ENCODE measurements at places on chromosomes 13 and 19.

DNA sequence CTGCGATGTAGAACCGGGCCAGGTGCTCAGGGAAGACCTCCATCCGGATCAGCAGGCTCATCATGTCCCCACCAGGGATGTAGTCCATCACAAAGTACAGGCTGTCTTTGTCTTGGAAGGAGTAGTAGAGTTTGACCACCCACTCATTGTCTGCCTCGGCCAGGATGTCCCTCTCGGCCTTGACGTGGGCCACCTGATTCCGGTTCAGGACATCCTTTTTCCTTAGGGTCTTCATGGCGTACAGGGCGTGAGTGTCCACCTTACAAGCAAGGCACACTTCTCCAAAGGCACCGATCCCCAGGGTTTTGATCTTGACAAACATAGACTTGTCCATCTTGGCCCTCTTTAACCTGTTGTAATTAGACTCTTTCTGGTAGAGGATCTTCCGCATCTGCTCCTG, 78.0 kb downstream of the LATS2 start:
- no peak for DNase-seq

DNA sequence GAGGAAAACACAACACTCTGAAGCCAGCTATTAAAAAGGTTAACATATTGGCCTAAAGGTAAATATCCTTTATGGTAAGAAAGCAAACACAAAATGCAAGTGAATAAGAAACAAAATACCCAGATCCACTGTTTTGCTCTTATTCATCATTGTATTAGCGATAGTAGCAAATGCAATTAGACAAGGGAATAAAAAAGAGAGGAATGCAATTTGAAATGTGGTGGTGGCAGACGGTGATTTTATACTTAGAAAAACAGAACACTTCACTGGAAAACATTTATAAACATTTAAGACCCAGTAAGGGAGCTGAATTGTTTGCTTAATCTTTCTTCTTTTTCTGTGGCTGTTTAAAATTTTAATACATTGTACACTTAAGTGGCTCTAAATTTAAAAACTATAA, 17.2 kb upstream of the CYP4F2 start:
- no peak for DNase-seq

DNA sequence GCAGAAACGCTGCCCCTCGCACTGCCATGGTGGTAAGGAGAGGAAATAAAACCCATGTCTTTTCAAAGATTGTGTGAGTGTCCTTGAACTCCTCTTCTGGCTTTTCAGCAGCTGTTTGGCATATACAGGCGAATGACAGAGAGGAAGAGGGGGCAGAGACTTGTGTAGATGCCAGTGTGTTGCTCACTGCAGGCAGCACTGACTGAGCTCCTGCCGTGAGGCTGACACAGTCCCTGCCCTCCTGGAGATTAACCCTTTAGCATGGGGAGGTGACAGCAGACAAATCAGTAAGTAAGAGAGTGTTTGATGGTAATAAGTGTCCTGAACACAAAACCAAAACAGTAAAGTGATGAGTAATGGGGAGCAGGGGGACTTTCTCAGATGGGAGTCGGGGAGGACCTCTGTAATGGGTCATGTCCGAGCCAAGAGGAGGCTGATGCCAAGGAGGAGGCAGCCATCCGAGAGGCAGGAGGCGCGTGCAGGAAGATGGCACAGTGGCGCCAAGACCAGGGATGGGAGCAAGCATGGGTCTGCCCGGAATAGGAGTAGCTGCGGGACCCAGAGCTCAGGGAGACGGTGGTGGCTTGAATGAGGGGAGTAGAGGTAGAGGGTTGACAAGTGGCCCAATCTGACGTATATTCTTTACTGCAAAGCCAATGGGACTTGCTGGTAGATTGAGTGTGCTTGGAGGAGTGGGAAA, 182.2 kb downstream of the FOXO1 start:
- DNase-seq: no peak

DNA sequence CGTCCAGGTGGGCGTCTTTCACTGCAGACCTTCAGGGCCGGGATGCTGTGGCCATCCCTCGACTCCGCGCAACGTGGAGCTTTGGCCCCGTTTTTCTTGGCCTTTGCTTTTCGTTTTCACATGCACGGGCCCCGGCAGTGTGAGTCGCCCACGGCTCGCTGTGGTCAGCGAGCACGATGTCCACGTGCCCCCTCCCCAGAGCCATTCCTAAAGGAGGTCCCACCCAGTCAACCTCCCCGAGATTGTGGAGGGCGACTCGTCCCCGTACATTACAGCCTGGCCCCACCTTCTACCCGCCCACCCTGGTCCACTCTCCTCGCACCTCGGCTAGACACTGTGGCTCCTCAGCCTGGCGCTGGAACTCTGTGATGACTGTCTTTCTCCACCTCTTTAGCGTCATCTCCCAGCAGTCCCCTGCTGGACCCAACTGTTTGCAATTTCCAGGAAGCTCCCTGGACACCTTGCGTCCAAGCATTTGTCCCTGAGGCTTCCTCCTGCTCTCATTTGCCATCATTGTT, 405 bp downstream of the ZNF446 start:
- no peak for DNase-seq

DNA sequence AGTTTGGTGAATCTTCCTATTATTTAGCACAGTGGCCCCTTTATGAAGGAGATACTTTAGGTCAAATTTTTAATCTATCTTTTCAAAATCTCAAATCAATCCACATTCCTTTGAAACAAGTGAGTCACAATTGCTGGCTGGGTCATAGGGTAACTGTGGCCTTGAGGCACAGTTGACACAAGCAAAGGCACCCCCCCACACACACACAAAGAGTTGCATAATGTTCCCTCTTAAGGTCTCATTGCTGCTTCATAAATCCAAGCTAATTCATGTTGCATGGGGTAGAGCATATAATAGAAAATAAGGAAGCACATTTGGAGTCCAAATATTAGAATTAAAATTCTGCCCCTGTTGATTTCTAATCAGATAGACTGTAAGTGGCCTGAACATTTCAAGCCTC, 171.5 kb downstream of the DLEU7 start:
- no peak for DNase-seq

DNA sequence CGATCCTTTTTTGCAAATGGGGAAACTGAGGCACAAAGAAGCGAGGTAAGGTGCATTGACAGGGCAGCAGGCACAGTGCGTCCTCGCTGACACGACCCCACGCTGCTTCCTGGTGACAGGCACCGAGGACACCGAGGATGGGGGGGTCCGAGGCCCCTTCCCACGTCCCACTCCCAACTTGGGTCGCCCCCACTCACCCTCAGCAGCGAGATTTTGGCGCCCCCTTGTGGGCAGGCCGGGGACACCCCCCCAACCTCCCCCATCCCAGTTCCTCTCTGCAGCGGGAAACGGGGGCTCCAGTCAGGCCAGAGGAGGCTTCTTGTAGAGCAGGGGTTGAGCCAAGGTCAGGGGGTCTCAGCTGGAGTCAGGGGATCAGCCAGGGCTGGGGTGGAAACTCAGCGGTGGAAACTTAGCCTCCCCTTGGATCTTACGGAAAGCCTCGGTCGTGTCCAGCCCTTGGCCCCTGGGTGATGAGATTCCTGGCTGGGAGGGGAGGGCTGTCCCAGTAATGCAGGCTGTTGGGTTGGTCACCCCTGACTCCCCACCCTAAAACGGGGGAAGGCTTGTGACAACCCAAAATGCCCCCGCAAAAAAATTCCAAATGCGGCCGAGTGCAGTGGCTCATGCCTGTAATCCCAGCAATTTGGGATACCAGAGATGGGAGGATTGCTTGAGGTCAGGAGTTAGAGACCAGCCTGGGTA, 8.2 kb downstream of the SMIM24 start:
- DNase-seq: no peak

DNA sequence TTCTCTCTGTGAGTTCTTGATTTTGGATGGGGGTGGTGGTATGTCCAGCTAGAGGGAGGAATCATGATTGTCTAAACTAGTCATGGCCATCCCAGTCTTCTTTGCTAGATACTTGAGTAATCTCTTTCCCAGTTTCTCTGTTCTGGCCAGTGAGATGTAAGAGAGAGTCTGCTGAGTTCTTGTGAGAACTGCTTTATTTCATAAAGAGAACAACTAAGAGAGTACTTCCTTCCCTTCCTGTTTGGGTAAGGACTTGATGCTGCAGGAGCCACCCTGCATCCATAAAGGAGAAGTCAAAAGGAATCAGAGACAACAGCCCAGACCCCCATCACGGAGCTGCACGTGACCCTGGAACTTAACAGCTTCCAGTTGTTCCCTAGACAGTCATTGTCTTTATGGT, 3.0 kb upstream of the RASL11A start:
- DNase-seq: no peak

DNA sequence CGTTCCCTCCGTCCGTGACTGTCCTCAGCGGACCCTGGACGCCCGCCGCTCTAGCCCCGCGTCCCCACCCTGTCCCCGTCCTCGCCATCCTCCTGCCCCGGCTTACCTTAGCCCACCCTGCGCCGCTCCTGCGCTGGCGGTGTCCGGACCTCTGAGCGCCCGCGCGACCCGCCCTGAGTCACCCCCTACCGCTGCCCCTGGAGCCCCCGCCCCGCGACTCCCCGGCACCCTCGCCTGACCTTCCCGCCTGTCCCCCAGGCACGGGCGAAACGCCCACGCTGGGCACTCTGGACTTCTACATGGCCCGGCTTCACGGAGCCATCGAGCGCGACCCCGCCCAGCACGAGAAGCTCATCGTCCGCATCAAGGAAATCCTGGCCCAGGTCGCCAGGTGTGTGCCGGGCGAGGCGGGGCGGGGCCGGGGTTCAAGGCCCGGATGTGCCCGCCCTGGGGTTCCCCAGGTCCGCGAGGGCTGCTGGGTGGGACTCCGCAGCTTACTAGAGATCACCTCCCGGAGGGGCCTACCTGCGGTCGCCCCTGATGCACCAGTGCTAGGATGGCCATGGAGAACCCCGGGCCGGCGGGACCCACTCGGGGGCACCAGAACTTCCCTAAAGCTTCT, 5.1 kb downstream of the HMG20B start:
- DNase-seq: peak; percentile 83

- no peak for DNase-seq
Observed at GRCh38 chr13:38862443-38862842, 128.2 kb downstream of the STOML3 start.

GRCh38 chr13:38954844-38955243, 35.8 kb downstream of the STOML3 start:
- DNase-seq: no peak

GRCh38 chr19:4077007-4077374, 10.3 kb upstream of the ZBTB7A start:
- no peak for DNase-seq

DNA sequence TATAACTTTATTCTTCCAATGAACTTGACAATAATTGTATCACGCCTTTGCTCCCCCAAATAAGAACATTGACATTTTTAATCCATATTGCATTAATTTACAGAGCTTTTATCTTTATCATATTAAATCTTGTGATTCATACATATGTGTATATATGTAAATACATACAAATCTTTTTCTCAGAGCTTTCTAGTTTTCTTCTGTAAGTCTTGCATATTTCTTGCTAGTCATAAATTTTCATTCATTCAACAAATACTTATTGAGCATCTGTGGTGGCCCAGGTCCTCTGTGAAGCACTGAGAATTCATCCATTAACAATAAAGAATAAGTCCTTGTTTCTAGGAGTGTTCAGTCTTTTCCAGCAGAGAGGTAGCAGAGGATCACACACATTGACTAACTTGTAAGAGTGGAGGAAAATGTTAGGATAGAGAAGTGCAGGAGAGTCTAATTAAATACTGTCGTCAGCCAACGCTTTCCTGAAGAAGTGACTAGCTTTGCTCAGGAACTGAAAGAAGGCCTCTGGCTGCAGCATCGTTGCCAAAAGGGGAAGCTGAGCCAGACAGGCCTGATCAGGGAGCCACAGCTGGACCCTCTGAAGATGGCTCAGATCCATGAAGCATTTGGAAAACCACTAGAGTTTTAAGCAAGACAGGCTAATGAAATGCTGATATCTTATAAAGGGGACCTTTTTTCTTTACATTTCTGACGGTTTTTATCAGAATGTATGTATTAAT, 38.6 kb upstream of the LAMP1 start:
- DNase-seq: no peak

- no peak for DNase-seq
Observed at GRCh38 chr13:84563611-84564010, 681.3 kb upstream of the SLITRK1 start.

Data from colonic mucosa (tissue), 4 donors.